ENCODE measurements at places on chromosomes 12 and 14. TPM values are rescaled to one million over a fixed set of nuclear protein-coding genes. Genes with fewer than 3 reads are reported as not detected.

DNA sequence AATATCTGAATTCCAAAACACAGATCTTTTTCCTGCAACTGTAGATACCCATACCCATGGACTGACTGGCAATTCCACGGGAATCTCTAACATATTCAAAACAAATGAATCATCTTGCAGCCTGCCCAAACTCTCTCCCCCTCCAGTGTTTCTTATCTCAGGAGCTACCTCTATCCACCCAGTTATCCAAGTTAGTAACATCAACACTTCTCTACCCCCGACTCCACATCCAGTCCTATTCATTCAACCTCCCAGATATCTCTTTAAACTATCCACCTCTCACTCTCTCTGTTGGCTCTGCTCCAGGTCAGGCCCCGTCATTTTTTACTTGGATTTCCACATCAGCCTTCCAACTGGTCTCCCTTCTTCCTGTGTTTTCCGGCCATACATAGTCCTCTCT is 6.7 kb upstream of the KCNH5 start:
- no peak for DNase-seq

The PLBD1 gene
- total RNA-seq, result 0.61 TPM

DNA sequence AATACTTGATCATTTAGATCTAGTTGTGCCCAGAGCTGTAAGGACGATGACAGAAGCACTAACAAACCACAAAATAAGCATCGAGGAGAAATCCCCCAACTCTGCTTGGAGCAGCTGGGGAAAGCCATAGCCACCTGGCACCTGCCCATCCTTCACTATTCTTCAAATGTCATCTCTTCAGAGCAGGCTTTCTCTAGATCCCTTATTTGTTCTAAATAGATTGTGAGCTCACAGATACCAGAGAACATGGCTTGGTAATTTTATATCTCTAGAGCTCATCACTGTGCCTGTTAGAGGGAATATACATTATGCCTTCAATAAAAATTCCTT is 50.9 kb downstream of the GRIP1 start:
- DNase-seq, result no peak

DNA sequence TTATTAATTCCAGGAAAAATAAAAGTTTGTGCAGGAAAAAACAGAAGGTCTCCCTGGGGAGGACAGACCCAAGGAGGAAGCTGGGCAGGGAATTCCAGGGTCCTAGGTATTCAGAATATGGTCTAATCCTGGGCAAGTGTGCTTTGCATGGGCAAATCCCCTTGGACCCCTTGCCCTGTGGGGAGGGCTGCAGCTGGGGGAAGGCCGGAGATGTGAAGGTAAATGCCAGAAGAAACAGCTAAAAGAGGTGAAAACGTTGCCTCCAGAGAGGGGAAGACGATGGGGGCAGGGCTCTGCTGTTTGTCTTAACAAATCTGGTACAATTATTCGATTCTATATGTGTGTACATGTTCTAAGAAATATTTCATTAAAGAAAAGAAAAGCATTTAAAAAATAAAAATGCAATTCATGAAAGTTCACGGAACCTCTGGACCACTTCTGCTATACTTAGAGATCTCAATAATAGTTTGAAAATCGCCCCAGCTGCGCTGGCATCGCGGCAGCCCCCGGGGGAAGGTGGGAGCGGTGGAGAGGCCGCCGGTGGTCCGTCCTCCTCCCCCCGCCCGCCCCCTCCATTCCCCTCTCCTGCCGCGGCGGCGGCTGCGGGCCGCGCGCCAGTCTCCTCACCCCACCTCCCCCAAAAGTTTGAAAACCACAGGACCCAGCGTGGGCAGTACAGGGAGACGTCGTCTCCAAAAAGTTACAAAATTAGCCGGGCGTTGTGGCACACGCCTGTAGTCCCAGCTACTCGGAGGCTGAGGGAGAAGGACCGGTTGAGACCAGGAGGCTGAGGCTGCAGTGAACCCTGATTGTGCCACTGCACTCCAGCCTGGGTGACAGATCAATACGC is 1.5 kb upstream of the PRPF40B start:
- peak; percentile 31 for DNase-seq

- peak; percentile 95 for DNase-seq
Observed at GRCh38 chr12:106760184-106760531, 14.3 kb upstream of the RIC8B start.
